HT1080 (cell line): ENCODE measurements at places on chromosomes 1 and 21.

DNA sequence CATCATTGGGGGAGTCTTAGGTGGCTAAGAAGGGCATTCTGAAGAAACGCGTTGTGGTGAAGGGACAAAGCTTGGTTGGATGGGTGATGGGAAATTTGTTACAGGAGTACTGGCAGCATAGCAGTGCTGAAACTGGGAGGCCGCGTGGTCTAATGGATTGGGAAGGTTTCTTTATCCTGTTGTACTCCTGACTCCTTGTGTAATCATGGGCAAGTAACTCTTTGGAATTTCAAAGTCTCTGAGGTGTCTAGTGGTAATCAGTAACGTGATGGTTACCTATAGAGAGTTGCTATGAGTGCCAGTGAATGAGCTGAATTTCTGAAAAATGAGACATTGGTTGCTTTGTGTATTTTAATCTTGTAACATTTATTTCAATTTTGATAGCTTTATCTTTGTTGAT lies 18.5 kb downstream of the DONSON start:
- no peak for DNase-seq

- peak; percentile 64 for DNase-seq
Measured at GRCh38 chr1:14486401-14487201, 111.9 kb upstream of the KAZN start.

GRCh38 chr1:9129266-9130041 lies 552 bp upstream of the GPR157 start:
- DNase-seq, result peak; percentile 43

GRCh38 chr1:36383240-36383639 lies 2.5 kb downstream of the STK40 start:
- no peak for DNase-seq

DNA sequence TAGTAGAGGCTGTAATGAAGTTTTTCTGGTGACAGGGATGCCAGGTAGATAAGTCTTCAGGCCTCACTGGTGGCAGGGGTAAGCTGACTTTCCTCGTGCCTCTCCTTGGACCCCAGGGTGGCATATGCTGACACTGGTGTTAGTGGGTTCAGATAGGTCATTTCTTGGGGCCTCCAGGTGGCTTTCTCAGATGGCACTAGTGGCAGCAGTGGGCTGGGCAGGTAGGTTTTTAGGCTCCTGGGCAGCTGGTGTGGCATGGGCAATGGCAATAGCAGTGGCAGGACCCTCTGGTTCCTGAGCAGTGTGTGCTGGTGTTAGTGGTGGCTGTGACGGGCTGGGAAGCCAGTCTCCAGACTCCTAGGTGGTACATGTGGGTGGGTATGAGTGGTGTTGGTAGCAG lies 140.3 kb downstream of the PTBP2 start:
- no peak for DNase-seq

- no peak for DNase-seq
Measured at GRCh38 chr1:31238612-31238985, 1.1 kb downstream of the NKAIN1 start.

DNA sequence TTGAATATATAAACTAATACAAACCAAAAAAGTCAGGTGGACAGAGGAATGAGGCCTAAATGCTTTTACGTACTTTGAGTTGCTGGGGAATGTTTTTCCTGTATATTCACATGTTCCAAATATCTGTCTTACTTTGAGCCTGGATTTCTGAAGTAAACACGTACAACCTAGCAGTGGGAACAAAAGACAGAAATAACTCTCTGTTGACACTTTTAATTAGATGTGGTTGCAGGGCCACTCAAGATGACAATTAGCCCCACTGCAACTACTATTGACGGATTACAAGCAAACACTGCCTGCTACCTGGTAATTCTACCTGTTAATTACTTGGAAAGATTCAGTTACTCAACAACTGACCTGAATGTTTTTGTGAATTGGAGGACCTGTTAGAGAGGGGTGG lies 196.9 kb downstream of the TTLL7 start:
- DNase-seq, result no peak

DNA sequence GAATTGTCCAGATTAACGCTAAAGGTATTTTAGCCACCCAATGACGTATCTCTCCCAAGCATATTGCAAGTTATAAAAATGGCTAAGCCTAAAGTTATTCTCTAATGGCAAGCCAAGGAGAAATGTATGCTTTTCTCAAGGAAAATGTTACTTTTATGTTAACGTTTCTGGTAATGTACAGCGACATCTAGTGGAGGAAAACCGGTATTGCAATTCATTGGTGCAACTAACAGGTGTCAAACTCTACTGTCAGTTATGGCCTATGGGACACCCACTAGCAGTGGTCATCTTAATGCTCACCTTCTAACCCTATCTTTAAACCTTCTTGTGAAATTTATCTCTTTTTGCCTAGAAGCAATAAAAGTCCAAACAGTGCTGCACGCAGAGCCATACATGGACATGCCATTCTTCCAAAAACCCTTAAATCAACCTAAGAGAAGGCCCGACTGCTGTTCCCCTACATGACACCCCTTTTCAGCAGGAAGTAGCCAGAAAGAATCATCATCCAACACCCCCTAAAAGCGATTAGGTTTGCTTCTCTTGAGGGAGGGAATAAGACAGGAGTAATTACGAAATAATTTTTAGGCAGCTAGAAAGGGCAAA lies 68.7 kb upstream of the LRIF1 start:
- peak; percentile 5 for DNase-seq

DNA sequence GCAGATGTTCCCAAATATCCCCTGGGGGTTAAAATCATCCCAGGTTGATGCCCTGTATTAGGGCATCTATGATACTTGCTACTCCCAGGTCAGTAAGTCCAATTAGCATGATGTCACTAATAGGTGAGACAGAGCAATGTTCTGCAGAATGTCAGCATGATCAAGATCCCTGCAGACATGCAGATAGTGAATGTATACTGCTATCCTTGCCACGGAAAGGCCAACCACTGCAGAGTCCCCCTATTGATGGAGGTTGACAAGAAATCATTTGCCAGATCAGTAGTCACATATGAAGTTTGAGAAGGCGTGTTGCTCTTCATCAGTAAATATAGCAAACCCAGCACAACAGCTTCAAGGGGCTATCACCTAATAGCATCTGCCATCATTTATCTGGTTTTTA lies 97.4 kb downstream of the SETD4 start:
- DNase-seq, result no peak

GRCh38 chr1:160451859-160452232 lies 51.5 kb downstream of the VANGL2 start:
- DNase-seq, result no peak

- DNase-seq, result peak; percentile 18
Measured at GRCh38 chr1:73056826-73057225, 774.5 kb upstream of the NEGR1 start.
